ENCODE measurements at places on chromosomes 1 and 21.
A peak's percentile ranks its signal among the peaks of the same experiment; 100 is the strongest.

GRCh38 chr1:16608838-16609560 lies 4.4 kb downstream of the NBPF1 start:
- no peak for DNase-seq

DNA sequence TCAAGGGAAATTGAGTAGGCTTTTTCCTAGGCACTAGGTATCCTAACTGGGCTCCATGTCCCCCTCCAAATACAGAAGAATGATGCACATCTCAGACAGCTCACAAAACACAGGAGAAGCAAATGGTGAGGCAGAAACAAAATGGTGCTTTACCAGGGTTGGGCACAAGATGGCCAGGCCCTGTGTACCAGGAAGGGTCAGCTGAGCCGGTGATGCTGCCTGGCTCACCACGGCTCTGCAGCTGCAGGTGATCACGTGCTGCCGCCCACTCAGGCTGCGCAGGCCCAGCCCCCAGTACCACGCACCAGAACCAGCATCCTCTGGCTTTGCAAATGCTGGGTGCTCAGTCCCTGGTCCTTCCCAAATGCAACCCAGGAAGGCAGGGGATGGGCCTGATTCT lies 993 bp upstream of the DSCAM start:
- DNase-seq = no peak

- no peak for DNase-seq
Measured at GRCh38 chr1:236619398-236619797, 15.1 kb upstream of the HEATR1 start.

DNA sequence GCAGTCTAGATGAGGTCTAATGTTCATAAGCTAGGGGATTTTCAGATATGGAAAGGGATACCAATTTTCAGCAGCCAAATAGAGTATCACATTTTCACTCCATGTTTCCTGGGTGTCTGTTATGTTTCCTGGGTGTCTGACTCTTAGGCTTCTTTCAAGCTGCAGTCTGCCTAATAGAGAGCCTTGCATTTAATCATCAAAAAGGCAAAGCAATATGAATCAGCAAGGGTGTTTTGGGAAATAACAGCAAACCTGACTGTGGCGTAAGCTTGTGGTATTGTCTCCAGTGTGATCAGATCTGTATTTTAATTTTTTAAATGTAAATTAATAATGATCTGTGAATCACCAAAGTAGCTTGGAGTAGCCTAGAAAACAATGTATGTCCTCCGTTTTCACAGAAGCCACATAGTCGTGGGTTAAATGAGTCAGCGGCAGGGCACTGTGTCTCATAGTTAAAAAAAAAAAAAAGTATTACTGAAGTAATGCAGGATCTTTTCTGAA lies 10.4 kb downstream of the LGALS8 start:
- DNase-seq = peak; percentile 24

DNA sequence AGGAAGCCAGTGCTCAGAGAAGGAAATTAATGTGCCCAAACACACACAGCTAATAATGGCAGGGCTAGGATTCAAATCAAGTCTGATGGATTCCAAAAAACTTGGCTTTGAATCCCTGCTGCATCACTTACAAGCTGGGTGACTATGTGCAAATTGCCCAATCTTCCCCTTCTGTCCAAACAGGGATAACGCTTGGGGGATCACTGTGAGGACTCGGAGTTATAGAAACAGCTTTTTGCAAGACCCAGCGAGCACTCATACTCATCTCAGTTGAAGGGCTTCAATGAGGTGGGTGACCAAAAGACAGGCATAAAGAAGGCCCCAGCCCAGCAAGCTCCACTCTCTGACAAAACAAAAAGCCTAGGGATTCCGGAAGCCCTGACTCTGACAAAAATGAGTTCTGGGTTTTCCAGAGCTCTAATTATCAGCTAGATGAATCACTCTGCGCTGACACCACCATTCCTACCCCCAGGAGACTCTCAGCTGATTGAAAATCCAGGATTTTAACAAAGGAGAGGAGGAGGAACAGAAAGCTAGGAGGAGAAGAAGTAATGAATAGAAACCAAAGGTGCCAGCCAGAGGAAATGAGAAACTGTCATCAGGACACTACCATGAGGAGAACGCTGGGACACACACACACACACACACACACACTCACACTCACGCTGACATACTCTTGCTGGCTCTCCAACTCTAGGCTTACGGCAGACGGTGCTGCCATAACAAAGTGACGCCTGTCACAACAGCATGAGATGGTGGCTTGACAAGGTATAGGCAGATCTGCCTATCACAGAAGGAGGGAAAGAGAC lies 1.6 kb upstream of the STK40 start:
- DNase-seq = no peak

DNA sequence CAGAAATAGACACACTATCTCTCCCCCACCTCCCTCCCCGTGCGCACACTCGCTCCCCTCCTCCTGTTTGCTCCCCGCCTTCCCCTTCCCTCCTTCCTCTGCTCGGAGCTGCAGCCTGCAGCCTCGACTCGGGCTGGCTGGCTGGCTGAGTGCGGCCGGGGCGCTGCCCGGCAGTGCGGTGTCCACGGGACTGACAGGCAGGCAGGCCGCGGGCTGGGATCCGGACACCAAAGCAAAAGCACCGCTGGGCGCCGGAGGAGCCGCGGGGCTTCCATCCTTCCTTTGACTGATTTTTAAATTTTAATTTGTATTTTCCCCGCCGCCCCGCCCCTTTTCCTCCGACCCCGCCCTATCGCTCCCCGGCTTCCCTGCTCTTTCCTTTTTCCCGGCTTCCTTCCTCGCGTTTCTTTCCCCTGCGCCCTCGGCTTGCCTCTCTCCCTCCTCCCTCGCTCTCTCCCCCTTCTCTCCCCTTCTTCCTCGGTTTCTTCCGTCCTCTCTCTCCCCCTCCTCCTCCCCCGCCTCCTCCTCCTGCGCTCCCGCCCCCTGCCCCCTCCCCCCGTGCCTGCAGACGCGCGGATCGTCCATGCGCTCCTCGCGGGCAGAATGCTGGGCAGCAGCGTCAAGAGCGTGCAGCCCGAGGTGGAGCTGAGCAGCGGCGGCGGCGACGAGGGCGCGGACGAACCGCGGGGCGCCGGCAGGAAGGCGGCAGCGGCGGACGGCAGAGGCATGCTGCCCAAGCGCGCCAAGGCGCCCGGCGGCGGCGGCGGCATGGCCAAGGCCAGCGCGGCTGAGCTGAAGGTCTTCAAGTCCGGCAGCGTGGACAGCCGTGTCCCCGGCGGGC lies 109.4 kb downstream of the NAV1 start:
- no peak for DNase-seq

- DNase-seq = no peak
Measured at GRCh38 chr1:63929106-63929478, 155.3 kb downstream of the ROR1 start.

Measured in T-helper 22 cell (primary cell).